Stimulated activated CD4-positive, alpha-beta T cell treated with anti-CD3 and anti-CD28 coated beads, Interleukin-2, amount 100 ng/mL, for 24 hours (primary cell): ENCODE measurements at places on chromosomes 7 and 10.

GRCh38 chr7:83469491-83469890 lies 179.4 kb downstream of the SEMA3E start:
- DNase-seq, result no peak

DNA sequence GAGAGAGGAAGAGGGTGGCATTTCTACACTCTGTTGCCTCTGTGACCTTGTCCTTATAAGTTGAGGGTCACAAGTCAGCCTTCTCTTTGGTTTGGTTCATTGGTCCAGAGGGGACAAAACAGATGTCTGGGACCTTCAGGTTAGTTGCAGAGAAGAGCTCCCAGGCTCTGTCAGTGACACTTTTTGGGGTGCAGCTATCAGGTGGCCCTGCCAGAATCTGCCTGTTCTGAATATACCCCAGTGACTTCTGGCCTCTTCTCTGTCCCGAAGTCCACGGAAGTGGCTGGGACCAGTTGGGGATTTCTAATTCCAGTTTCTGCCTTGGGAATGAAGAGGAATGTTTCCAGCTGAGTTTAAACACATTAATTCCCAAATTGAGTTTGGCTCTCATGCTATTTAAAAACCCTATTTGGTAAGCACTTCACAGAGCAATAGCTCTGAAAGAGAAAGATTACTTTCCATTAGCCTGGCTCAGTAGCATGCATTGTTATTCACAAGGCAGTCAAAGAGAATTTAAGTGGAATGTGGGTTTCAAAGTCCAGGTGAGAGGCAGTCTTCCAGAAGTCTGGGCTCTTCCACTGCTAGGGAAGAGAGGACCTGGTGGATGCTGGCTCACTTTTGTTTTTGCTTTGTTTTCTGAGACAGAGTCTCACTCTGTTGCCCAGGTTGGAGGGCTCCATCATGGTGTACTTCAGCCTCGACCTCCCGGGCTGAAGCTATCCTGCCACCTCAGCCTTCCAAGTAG lies 237.8 kb upstream of the GALNT17 start:
- no peak for DNase-seq

GRCh38 chr10:46001187-46001756 lies 29.0 kb downstream of the TIMM23 start:
- DNase-seq, result no peak

GRCh38 chr10:113084031-113084430 lies 134.0 kb downstream of the TCF7L2 start:
- no peak for DNase-seq

- DNase-seq, result no peak
These were observed 254.3 kb downstream of the GALNT17 start for GRCh38 chr7:71386152-71386785.

DNA sequence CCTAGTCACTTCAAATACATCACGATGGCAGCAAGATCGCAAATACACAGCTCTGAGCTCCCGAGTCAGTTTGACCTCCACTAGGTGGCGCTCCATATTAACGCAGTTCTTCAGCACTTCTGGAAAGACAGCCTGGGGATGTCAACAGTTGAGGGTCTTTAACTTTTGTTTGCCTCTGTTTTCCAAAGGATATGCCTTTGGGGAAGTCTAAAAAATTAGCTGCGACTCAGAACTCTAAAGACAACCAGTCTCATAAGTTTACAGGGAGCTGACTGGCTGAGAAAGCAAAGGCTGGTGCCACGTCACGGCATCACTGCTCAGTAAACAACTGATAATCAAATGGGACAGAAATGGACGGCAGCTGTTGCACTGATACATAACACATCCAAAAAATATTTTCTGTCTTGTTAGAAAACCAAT lies 458.8 kb downstream of the SORCS1 start:
- DNase-seq, result peak; percentile 27
